Fibroblast of pulmonary artery (primary cell): ENCODE measurements at places on chromosomes 16 and 17.

DNA sequence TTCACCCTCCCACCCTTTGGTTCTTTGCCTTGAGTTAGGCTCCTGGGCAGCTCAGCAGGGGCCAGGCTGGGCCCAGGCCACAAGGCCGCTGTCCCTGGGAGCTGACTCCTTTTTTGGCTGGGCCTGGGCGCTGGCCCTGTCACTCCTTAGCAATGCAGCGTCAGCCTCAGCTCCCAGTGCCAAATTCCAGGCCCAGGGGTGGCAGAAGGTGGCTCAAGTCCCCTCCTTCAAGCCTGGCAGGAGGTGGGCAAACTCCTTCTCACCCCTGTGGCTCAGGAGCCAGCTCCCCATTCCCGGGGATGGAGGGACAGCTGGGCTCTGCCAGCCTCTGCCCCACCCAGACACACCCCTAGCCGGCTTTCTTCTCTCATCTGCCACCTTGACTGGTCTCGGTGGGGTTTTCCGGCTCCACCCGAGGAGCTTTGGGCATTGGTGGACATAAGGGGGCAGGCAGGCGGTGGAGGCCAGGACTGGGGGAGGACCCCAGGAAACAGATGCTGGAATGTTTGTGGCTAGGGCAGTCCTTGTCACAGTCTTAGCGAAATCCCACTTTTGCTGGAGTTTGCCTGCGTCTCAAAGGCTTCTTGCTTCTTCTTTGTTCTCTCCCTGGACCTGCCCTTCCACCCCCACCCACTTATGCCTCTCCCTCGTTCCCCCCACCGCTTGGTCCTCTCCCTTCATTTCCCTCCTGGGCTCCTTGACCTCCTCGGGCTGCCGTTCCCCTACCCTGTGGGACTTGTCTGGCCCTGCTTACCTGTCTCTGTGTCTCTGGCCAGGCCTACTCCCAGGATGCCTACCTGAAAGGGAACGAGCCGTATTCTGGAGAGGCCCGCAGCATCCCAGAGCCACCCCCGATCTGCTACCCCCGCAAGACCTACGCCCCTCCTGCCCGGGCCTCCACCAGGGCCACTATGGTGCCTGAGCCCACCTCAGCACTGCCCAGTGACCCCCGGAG, 37.4 kb downstream of the ARHGAP23 start:
- peak; percentile 45 for DNase-seq

DNA sequence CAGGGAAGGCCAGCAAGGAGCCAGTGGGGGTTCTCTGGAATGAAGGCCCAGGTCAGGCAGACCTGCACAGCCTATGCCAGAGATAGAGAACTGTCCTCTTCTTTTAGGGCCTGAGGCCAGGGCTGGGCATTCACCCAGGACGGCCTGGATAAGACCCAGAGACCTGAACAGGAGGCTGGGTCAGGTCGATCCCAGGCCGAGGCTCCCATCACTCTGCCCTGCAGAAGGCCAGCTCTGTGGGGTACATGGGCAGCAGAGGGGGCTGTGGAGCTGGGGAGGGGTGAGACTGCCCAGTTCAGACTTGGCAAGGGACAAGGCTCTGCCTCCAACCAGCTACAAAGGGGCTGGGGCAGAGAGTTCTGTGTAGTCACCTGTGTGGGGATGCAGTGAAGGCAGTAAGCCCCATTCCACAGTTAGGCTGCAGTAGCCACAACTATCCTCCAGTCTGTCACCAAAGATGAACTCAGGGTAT, 14.6 kb downstream of the HSD11B2 start:
- no peak for DNase-seq

GRCh38 chr16:65455761-65456160, 333.9 kb upstream of the CDH11 start:
- no peak for DNase-seq

DNA sequence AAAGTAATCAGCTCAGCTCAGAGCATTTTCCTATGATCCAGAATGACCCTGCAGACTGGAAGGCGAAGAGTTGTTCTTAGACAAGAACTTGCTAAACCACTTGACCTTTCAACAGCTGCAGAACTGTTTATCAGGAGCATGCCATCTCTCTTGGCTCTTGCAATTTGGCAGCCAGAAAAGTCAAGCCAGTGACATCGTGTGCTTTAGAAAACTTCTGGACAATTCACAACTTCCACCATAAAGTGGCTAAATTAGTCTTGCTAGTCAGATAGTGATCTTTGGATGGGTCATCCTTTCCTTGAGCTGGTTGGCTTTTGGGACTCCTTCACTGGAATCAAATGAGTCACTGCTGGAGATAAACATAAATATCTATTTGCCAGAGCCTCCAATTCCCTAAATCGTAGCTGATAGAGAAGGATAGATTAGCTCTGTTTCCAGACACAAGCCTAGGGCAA, 146.5 kb downstream of the MAP2K6 start:
- no peak for DNase-seq

DNA sequence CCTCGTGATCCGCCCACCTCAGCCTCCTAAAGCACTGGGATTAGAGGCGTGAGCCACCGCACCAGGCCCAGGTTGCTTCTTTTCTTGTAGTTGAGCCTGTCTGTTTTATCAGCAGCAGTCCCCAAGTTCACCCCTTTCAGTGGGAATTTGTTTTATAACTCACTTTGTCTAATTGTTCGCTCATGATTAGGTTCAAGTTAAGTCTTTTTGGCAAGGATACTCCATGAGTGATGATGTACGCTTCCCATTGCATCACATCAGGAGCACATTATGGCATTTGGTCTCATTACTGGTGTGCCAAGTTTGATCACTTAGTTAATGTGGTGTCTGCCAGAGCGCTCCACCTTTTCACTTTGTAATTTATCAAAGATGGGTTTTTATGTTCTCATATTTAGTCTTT, 14.4 kb upstream of the GJD3 start:
- DNase-seq = no peak

- DNase-seq = no peak
Measured at GRCh38 chr16:73389085-73389484, 341.2 kb upstream of the ZFHX3 start.
